ENCODE measurements at places on chromosomes 16 and 17. TPM values are rescaled to one million over a fixed set of nuclear protein-coding genes. Genes with fewer than 3 reads are reported as not detected.
A peak's percentile ranks its signal among the peaks of the same experiment; 100 is the strongest.

The SLC12A3 gene
- 5.0 TPM for total RNA-seq

The ASGR1 gene
- not detected for total RNA-seq

The CCL4L2 gene
- total RNA-seq, result 18.7 TPM

The CCL15 gene
- total RNA-seq, result not detected

The SLFN14 gene
- total RNA-seq, result not detected

The HSF4 gene
- 5.9 TPM for total RNA-seq

The CTRB1 gene
- total RNA-seq, result not detected

The TNFRSF13B gene
- total RNA-seq, result 316 TPM

DNA sequence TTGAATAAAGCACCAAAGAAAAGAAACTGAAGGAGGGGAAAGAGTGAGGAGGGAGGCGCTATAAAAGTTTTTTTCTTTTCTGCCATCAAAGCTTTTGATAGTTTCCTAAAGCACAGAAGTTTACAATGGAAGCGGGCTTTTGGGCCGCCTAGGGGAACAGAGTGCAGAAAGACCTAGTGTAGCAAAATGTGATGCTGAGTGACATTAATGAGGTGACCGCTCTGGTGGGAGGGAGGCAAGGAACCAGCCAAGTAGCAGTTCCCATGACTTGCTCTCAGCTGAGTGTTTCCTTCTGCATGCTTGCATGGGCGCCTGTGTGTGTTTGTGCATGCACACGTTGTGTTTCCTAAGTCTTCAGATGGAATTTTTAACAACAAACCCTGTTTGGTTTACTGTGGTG is 15.5 kb downstream of the MSI2 start:
- peaks cover 5% of the 10 kb centered on the region for H3K4me1 ChIP-seq
- no peak overlapping the region for H3K27ac ChIP-seq
- DNase-seq, result no peak
- H3K27me3 ChIP-seq, result no peaks in the 10 kb centered on the region
- H3K36me3 ChIP-seq, result peaks cover 88% of the 10 kb centered on the region

GRCh38 chr17:77451245-77451893 is 310.6 kb downstream of the SEC14L1 start:
- H3K4me3 ChIP-seq, result peak overlapping the region; percentile 95
- peak; percentile 65 for DNase-seq
- H3K27ac ChIP-seq, result peak overlapping the region; percentile 99

- peaks cover 3% of the 10 kb centered on the region for H3K36me3 ChIP-seq
- H3K27me3 ChIP-seq, result no peaks in the 10 kb centered on the region
- no peak overlapping the region for H3K27ac ChIP-seq
- peaks cover 5% of the 10 kb centered on the region for H3K4me1 ChIP-seq
Observed at GRCh38 chr17:72665852-72666851, 426.3 kb downstream of the SLC39A11 start.

- H3K27me3 ChIP-seq, result no peaks in the 10 kb centered on the region
- H3K27ac ChIP-seq, result no peak overlapping the region
- peaks cover 53% of the 10 kb centered on the region for H3K36me3 ChIP-seq
- DNase-seq, result no peak
- H3K4me3 ChIP-seq, result no peak overlapping the region
Observed at GRCh38 chr17:44887971-44888954, 11.0 kb downstream of the EFTUD2 start.

- no peaks in the 10 kb centered on the region for H3K4me1 ChIP-seq
- no peak overlapping the region for H3K4me3 ChIP-seq
- H3K27me3 ChIP-seq, result peaks cover 2% of the 10 kb centered on the region
- H3K36me3 ChIP-seq, result no peaks in the 10 kb centered on the region
- no peak for DNase-seq
Observed at GRCh38 chr16:26053889-26054288, 362.1 kb downstream of the HS3ST4 start.

DNA sequence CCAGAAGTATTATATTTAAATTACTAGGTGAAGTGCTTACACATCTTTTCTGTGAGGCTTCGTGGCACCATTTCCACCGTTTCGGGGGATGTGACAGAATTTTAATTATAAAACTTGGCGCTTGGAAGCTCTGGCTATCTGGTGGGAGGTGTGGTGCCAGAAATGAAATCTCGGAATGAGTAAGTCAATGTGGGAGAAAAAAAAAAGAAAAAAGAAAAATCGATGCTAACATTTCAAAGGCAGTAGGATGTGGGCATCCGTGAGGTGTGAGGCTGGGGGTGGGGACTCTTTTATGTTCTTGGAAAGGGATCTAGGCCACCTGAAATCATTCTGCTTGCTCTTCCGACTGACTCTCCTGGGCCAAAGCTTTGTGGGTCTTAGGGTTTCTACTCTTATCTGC is 21.9 kb downstream of the CPPED1 start:
- peaks cover 30% of the 10 kb centered on the region for H3K36me3 ChIP-seq
- H3K4me3 ChIP-seq, result no peak overlapping the region
- H3K27me3 ChIP-seq, result no peaks in the 10 kb centered on the region
- no peak for DNase-seq
- no peaks in the 10 kb centered on the region for H3K4me1 ChIP-seq

DNA sequence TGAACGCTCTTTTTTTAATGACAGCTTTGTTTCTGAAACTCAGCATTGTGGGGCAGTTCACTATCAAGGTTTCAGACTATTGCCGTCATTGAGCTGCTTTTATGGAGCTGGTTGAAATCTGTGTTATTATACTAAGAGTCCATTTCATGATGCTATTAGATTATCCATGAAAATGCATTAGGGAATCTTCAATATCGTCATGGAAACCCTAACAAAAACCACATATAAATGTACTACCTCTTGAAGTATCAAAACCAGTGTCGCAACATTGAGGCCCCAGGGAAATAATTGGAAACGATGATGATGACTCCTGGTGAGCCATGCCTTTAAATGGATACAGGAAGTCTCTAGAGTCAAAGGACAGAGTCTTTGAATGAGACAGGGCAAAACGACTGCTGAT is 231.6 kb upstream of the CPHXL start:
- H3K4me3 ChIP-seq, result no peak overlapping the region
- H3K27me3 ChIP-seq, result no peaks in the 10 kb centered on the region
- H3K27ac ChIP-seq, result no peak overlapping the region
- no peaks in the 10 kb centered on the region for H3K4me1 ChIP-seq
- H3K36me3 ChIP-seq, result no peaks in the 10 kb centered on the region

DNA sequence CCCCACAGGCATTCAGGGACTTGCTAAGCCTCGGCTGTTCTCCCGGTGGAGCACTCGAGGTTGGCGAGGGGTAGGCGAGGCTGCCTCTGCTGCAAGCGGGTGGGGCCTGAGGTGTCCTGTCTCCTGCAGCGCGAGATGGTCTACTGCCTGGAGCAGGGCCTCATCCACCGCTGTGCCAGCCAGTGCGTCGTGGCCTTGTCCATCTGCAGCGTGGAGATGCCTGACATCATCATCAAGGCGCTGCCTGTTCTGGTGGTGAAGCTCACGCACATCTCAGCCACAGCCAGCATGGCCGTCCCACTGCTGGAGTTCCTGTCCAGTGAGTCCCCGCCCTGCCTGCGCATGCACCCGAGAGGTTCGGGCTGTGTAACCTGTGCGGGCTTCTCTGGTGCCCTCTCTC is 26.3 kb downstream of the TSC2 start:
- no peak overlapping the region for H3K27ac ChIP-seq
- H3K36me3 ChIP-seq, result peaks cover 57% of the 10 kb centered on the region
- no peaks in the 10 kb centered on the region for H3K4me1 ChIP-seq
- no peak overlapping the region for H3K4me3 ChIP-seq
- H3K27me3 ChIP-seq, result no peaks in the 10 kb centered on the region

DNA sequence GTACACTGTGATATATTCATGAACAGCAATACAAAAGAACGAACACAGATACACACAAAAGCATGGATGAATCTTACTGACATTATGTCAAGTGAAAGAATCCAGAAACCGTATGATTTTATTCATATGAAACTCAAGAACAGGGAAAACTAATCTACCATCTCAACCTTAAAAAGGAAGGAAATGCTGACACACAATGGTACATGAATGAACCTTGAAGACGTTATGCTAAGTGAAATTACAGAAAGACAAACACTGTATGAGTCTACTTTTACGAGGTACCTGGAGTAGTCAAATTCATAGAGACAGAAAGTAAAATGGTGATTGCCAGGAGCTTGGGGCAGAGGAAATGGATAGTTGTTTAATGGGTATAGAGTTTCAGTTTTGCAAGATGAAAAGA is 8.7 kb upstream of the PRKCB start:
- peak overlapping the region; percentile 83 for H3K27ac ChIP-seq
- H3K36me3 ChIP-seq, result peaks cover 2% of the 10 kb centered on the region
- H3K27me3 ChIP-seq, result no peaks in the 10 kb centered on the region
- H3K4me3 ChIP-seq, result peak overlapping the region; percentile 28

DNA sequence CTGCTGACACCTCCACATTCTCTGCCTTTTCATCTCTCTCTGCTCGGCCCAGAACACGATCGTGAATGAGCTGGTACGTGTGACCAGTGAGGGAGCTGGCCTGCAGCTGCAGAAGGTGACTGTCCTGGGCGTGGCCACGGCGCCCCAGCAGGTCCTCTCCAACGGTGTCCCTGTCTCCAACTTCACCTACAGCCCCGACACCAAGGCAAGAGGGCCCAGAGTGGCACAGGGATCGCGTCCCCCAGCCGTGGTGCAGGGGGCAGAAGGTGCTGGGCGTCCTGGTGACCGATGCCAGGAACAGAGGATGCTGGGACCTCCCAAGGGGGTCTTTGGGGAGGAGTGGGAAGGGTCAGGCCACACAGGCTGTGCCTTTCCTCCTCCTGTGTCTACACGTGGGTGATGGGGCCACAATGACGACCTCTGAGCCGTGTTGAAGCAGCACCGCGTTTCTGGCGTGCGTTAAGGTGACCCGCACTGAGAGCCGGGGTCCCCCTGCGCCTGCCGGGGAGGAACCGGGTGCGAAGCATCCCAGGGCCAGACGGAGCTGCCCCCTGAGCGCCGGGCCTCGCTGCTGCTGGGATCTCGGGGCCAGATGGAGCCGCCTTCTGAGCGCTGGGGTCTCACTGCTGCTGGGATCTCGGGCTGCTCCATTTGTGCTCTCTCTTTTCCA is 17.4 kb downstream of the GAA start:
- H3K4me3 ChIP-seq, result no peak overlapping the region
- peaks cover 5% of the 10 kb centered on the region for H3K36me3 ChIP-seq
- H3K4me1 ChIP-seq, result peaks cover 2% of the 10 kb centered on the region
- H3K27me3 ChIP-seq, result no peaks in the 10 kb centered on the region
- no peak overlapping the region for H3K27ac ChIP-seq
- DNase-seq, result peak; percentile 8

DNA sequence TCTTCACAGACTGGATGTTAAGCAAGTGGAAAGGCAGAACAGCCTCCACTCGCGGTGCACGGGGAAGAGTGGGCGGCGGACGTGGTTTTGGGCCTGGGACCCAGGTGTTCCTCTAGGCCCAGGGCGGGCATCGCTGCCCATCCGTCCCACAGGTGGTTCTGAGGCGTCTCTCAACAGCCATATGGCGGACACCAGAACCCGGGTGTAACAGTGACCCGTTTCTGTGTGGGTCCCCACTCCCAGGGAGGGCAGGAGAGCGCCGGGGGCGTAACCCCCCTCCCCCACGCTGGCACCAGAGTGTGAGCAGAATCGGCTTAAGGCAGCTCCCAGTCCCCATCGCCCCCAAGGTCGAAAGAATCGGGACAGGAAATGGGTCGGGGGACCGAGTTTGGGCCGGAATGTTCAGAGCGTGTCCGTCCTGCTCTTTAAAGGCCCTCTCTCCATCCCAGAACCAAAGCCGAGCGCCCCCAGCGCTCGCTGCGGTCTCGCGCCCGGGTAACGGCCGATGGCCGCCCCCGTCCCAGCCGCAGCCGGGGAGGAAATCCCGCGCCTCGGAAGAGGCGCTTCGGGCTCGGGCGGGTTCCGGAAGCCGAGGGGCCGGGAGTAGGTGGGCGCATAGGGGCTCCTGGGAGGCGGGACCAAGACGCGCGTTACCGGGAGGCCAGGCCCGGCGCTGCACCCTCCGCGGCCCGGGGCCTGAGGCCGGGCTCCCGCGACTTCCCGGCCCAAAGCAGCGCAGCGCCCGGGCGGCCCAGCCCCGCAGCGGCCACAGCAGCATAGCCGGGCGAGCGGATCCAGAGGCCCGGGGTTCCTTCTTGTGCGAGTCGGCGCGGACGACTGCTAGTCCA is at the start of gene TK2:
TK2 (minus strand) TSS at position 839 of the 848 bp plus-strand sequence; CDS start at position 778, 61 bp downstream.
- H3K4me1 ChIP-seq, result peaks cover 85% of the 10 kb centered on the region
- peak within 1 kb of the TSS; percentile 79 for H3K4me3 ChIP-seq
- peak; percentile 64 for DNase-seq

- peaks cover 91% of the 10 kb centered on the region for H3K36me3 ChIP-seq
- H3K27me3 ChIP-seq, result no peaks in the 10 kb centered on the region
- DNase-seq, result no peak
- no peak overlapping the region for H3K4me3 ChIP-seq
Observed at GRCh38 chr16:46961373-46962353, 11.8 kb downstream of the DNAJA2 start.
